ENCODE measurements at places on chromosomes 5 and 9. TPM values are rescaled to one million over a fixed set of nuclear protein-coding genes. Genes with fewer than 3 reads are reported as not detected.

The FCN2 gene
- not detected for total RNA-seq

The LCP2 gene
- total RNA-seq, result 0.50 TPM

The NSMF gene
- 40.0 TPM for total RNA-seq

DNA sequence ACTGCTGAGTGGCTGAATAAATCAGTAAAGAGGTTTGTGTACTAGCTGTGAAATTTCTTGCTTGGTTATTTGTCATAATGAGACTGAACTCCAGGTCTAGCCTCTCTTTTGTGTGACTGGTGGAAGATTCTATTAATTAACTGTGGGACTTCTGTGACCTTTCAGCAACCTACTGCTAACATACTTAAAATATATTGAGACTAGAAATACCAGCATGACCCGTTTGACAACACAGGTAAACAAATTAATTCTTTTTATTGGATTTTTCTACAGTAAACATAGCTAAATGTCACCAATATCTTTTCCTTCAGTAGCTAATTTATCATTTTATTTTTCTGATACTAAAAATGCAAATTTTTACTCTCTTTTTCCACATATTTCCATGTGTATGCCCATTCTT lies 390.4 kb upstream of the KCNN2 start:
- DNase-seq, result no peak

- DNase-seq, result peak; percentile 47
Observed at GRCh38 chr5:92749943-92750342, 831.1 kb downstream of the NR2F1-AS1 start.

GRCh38 chr5:61631438-61631941 lies 299.4 kb downstream of the ZSWIM6 start:
- DNase-seq, result no peak

DNA sequence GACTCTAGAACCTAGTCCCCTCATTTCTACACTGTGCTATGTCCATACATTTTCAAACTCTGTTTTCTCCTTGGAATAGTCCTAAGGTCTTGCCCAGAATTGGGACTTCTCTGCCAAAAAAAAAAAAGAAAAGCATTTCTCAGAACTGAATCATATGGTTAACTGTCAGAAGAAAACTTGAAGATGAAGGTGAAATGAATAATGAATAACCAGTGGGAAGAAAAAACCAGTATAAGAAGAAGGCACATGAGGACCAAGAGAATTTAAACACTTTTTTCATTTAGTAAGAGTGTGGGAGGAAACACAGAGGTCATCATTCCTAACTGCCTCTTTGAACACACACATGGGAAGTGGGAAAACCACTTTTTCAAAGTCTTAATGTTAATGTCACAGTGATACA lies 197.7 kb downstream of the PRELID2 start:
- no peak for DNase-seq

- DNase-seq, result no peak
Observed at GRCh38 chr5:172904643-172905345, 54.4 kb upstream of the RPL26L1 start.

The TYRP1 gene
- total RNA-seq, result 0.74 TPM

DNA sequence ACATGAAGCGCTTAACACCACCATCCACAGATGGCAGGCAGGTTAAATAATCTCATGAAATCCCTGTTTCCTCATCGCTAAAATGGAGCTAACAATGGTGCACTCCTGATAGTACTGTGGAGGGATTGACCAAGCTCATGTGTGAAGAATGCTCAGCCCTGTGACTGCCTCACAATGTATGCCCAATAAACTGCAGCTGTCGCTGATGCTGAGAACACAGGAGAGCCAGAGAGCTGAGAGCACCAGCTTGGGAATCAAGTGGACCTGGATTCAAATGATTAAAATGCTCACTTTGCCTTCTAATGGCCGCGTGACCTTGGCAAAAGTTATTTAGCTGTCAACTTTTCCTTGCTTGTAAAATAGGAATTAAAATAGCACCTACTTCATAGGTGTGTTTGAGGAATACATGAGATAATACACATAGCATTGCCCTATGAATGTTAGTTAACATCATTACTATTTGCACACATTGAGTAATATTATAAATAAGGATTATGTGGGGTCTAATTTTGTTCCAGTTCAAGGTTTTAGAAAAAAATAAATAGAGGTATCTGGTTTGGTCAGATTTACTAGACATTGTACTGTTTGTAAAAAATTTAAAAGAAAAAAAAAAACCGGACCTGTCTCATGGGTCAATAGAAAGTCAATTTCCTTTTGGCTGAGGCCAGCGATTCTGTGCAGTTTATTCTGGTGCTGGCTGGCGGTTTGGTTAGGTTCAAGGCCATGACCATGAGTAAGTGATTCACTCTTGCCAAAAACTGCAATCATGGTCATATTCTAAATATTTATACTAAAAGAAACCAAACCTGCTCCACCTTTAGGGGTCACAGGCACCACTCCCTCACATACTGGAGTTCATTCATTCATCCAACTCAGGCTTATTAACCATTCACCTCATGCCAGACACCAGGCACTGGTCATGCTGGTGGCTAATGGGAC lies 101.3 kb downstream of the SH3TC2 start:
- no peak for DNase-seq

The CTXN3 gene
- not detected for total RNA-seq

- peak; percentile 77 for DNase-seq
Observed at GRCh38 chr5:130333089-130333488, 428.8 kb downstream of the CHSY3 start.

DNA sequence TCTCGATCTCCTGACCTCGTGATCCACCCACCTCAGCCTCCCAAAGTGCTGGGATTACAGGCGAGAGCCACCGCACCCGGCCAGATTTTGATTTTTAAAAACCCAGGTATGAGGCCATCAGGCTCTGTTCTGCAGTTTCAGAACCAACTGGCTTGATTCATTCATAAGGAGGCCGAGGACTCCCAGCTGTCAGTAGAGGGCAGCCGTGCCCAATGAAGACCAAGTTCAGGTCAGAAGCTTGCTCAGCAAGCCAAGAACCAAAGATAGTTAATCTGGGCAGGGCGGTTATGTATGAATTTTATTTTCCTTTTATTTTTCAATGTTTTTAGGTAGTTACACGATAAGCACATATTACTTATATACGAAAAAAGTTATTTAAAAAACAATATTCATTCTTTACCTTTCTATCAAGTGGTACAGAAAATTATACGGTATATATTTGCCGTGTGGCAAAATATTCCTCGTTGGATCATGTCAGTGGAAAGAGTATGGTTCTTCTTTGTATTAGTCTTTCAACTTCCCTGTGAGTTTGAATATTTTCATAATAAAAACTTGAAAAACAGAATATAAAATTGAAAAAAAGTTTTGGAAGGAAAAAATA lies 18.0 kb downstream of the MGAT1 start:
- DNase-seq, result peak; percentile 53

- DNase-seq, result no peak
Observed at GRCh38 chr9:87259543-87260518, 237.8 kb upstream of the DAPK1 start.

DNA sequence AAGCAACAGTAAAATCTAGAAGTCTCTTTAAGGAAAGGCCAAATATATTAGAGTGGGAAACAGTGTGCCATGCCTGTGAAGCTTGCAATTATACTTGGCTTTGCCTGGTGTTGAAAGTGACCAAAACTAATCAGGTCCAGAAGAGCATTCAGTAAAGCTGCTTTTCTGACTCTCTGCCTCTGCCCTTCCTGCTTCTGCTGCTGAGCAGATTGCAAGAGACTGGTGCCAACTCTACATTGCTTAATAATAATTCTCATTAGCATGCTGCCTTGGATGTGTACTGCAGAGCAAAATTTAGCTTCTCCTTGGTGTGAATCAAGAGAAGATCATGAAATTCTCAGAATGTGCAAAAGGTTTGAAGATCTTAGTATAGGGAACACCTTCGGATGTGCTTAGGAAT lies 120.4 kb upstream of the RFX3 start:
- DNase-seq, result no peak

The GPR151 gene
- not detected for total RNA-seq

DNA sequence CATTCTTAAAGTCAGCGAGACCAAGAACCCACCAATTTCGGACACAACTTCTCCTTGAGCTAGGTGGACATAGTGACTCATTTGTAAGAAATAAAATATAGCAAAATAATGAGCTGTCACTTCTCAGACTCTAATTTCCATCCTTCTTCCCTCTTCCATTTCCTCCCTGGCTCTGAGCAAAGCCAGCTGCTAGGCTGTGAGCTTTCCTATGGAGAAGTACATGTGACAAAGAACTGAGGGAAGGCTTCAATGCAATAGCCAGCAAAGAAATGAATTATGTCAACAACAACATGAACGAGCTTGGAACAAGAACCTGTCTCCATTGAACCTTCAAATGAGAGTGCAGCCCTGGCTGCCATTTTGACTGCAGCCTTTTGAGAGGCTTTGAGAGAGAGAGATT lies 25.9 kb upstream of the SELENOP start:
- no peak for DNase-seq

DNA sequence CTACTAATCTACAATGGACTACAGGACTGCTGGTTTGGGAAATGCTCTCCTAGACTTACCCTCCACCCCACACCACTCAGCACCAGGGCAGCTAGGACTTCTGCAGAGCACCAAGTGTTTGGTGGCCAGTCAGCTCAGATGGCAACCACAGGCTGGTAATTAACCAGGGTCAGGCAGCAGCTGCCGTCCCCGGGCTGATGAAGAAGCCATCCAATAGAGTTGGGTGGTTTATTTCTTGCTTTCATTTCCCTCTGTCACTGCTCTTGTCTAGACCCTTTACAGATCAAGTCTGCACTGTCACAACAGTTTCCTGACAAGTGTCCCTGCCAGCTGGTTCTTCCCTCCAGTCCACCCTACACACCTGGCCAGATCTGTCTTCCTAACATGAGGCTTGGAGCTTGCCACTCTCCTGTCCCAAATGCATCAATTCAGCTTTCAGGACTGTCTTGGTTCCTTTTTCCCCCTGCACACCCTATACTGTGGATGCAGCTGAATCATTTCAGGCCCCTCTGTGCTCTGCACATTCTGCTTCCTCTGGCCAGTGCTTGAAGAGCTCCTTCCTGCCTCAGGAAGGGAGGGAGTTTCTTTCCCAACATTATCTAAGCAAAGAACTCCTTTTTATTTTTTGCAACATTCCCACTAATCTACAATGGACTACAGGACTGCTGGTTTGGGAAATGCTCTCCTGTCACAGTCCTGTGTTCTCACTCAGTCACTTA lies 30.2 kb upstream of the HSPA9 start:
- no peak for DNase-seq

- DNase-seq, result peak; percentile 57
Observed at GRCh38 chr9:89814340-89815040, 209.7 kb downstream of the GADD45G start.

The FOXD4L6 gene
- 0.13 TPM for total RNA-seq

DNA sequence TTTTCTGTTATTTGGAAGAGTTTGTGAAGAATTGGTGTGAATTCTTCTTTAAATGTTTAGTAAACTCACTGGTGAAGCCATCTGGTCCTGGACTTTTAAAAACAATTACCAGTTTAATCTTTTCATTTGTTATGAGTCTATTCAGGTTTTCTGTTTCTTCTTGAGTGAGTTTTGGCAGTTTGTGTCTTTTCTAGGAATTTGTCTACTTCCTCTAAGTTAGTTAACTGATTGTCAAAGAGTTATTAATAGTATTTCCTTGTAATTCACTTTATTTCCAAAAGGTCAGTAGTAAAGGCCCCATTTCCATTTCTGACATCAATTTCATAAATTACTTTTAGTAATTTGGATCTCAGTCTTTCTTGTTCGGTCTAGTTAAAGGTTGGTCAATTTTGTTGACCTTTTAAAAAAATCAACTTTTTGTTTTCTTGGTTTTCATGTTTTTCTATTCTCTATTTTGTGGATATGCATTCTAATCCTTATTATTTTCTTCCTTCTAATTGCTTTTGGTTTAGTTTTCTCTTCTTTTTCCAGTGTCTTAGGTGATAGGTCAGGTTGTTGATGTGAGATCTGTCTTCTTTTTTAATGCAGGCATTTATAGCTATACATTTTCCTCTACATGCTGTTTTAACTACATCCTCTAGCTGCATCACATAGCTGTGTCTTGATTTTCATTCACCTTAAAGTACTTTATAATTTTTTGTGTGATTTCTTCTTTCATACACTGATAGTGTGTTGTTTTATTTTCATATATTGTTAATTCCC lies 7.3 kb upstream of the SMIM3 start:
- DNase-seq, result no peak

DNA sequence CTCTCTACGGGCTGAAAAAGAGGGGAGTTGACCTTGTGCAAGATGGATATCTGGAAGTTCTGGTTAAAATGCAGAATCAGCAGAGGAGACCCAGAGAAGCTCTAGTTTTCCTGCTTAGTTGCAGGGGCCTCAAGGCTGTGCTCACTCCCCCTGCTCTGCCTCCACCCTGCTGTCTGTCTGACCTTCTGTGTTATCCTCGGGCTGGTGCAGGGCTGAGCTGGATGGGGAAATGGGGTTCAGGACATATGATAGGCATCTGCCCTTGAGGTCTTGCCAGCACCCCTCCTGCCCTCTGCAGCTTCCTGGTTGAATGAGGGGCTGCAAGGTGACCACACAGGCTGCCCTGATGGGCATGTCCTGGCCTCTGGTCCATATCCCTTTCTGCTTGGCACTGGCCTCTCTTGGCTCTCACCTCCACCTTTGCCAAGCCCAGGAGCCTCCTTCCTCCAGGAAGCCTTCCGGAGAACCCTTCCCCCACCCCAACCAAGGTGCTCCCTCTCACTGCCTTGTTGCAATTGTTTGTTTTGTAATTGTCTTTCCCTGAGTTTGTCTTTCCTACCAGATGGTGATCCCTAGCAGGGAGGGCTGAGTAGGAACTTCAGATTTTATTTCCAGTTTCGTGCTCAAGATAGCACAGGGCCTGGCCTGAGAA lies 1.3 kb downstream of the TMEM268 start:
- no peak for DNase-seq

The CCNI2 gene
- total RNA-seq, result not detected

The IRX4 gene
- total RNA-seq, result not detected

GRCh38 chr5:159884917-159885620 lies 31.2 kb upstream of the ADRA1B start:
- DNase-seq, result no peak

The PALM2AKAP2 gene
- 6.3 TPM for total RNA-seq

DNA sequence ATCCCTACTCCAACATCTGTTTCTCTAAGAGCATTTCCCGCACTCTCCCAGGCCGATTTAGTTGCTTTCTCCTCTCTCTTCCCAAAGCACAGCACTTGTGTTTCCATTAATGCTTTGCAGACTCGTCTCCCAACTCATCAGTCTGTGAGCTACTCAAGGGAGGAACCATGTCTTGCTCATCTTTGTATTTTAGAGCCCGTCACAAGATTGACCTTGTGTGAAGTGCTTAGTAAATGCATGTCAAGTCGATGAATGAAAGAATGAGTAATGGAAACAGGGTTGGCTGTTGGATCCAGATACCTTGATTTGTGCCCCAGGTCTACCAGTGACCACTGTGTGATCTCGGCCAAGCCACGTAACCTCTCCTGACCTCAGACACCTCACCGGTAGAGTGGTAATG lies 99.3 kb downstream of the KLF4 start:
- no peak for DNase-seq

DNA sequence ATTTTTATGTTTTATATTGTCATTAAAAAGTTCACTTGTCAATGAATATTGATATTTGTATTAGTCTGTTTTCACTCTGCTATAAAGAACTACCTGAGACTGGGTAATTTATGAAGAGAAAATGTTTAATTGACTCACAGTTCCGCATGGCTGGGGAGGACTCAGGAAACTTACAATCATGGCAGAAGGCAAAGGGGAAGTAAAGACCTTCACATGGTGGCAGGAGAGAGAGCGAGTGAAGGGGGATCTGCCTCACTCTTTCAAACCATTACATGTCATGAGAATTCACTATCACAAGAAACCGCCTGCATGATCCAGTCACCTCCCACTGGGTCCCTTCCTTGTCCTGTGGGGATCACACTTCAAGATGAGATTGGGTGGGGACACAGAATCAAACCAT lies 27.4 kb downstream of the SRD5A1 start:
- no peak for DNase-seq
